Stimulated activated CD4-positive, alpha-beta T cell treated with anti-CD3 and anti-CD28 coated beads, Interleukin-1b, Interleukin-23, amount 100 ng/mL, for 1 hour (primary cell): ENCODE measurements at places on chromosomes 3 and 15.

GRCh38 chr15:25670025-25670554, 193.0 kb downstream of the ATP10A start:
- DNase-seq: no peak

- DNase-seq: no peak
These were observed 30.5 kb downstream of the XRN1 start for GRCh38 chr3:142417302-142417701.

DNA sequence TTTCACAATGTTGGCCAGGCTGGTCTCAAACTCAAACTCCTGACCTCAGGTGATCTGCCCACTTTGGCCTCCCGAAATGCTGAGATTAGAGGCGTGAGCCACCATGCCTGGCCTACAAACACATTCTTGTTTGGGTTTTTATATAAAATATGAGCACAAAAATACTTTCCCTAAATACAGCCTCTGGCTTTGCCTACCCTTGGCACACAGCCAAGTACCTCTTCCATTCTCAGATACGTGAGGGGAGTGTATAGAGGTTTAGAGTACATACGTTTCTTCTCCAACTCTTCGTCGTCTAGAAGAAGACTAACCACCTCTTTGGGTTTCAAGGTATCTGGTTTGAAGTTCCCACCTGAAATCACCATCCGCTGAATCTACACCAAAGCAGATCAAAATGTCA, 33.5 kb downstream of the CHAC1 start:
- no peak for DNase-seq

DNA sequence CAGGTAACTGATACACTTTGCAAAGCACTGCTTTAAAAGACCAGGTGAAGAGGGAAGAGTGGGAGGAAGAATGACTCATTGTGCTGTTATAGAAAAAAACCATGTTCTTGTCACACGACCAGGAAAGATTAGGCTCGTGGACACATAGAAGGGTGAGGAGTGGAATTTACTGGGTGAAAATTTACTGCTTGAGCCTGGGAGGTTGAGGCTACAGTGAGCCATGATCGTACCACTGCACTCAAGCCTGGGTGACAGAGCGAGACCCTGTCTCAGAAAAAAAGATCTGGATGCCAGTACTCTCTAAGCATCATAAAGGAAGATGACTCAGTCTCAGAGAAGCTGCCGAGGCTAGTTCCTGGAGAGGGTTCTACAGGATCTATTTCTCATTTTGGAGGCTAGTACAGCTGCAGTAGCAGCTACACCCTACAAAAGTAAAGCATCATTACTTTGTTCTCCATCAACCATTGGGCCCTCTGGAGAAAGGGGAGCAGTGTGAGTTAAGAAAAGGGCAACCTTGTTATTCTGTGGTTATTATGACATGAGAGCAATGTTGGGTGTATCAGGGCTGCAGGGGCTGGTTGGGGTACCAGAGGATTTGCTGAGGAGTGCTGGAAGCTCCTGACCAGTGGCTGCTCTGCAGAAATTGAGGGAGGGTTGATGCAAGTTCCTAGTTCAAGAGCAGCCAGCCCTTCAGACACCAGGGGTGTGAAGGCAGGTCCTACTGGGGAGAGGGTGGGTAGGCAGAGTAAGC, 75.4 kb downstream of the CMTM8 start:
- DNase-seq: no peak

- no peak for DNase-seq
These were observed 119.6 kb downstream of the TFDP2 start for GRCh38 chr3:142029791-142030190.

- no peak for DNase-seq
These were observed 99.4 kb downstream of the IQSEC1 start for GRCh38 chr3:12973827-12974226.

DNA sequence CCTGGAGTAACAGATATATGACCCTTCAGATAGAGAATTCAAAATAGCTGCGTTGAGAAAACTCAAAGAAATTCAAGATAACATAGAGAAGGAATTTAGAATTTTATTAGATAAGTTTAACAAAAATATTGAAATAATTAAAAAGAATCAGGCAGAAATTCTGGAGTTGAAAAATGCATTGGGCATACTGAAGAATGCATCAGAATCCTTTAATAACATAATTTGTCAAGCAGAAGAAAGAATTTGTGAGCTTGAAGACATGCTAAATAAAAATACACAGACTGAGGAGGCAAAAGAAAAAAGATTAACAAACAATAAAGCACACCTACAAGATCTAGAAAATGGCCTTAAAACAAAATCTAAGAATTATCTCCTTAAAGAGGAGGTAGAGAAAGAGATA, 50.5 kb downstream of the SPTSSB start:
- no peak for DNase-seq

DNA sequence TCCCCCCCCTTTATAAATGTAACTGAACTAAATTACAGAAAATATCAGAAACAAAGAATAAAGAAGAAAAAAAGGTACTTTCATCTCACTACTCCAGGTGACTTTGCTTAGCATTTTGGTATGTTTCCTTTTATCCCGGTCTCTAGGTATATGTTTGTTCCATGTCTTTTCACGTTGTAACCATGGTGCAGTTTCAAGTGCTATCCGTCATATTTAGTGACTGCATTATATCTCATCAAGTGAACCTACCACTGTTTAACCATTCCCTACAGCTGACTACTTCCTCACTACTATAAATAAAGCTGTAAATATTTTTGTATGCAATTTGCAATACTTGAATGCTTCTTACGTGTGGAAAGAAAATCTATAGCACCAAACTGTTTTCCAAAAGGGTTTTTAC, 2.2 kb downstream of the BTBD1 start:
- no peak for DNase-seq

DNA sequence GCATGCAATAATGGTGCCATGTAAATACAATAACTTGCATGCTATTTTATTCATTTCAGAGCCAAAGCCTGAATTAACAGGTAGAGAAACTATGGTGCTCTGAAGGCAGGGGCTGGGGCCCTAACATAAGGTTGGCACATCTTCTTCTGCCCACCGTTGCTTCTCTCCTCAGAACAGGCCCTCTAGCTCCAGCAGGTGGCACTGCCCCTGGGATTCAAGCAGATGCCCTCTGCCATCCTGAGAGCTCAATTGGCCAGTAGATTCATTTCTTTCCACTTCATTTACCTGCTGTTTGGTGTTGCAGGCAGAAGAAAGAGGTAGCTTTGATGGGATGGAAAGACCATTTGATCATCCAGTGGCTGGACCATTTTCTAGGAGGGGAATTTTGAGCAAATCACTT, 130.5 kb downstream of the FOXB1 start:
- DNase-seq: no peak

- no peak for DNase-seq
These were observed 106.2 kb downstream of the IQSEC1 start for GRCh38 chr3:12966847-12967605.

GRCh38 chr3:155101398-155101797, 21.3 kb downstream of the MME start:
- DNase-seq: no peak

DNA sequence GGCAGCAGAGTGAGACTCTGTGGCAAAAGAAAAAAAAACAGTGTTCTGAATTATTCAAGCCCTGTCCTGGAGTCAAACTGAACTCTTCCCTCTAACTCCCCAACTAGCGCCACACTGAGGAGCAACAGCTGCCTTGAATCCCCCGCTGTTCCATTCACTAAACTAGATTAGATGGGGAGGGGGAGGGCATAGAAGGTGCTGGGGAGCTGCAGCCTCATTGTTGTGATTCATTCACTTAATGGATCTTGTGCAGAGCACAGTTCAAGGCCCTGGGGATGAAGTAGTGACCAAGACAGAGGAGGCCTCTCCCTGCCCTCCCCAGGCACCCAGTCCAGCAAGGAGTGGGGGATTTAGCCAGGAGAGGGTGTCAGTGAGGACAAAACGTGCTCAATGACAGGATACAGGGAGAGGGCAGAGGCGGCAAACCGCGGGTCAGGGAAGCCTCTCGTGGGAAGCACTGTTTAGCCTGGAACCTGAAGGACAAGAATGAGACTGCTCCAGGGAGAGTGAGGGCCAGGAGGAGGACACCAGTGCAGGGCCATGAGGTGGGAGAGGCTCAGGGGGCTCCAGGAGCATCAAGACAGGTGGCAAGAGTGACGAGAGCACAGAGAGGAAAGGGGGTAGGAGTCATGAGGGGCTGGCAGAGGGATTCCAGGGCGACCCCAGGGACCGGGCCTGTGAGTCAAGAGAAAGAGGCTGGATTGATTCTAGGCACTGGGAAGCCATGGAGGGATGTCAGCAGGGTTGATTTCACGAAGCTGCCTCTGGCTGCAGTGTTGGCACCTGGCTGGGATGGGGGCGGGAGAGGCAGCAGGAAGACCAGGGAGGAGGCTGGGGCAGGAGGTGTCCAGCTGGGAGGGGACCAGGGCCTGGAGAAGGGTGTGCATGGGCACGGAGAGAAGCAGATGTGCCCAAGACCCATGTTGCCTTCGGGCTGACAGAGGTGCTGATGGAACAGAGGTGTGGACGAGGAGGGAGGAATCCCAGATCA, 31.4 kb downstream of the ALS2CL start:
- no peak for DNase-seq

GRCh38 chr3:138065949-138066348, 49.5 kb downstream of the DZIP1L start:
- no peak for DNase-seq

GRCh38 chr15:89150762-89151664, 62.8 kb downstream of the ABHD2 start:
- DNase-seq: no peak

DNA sequence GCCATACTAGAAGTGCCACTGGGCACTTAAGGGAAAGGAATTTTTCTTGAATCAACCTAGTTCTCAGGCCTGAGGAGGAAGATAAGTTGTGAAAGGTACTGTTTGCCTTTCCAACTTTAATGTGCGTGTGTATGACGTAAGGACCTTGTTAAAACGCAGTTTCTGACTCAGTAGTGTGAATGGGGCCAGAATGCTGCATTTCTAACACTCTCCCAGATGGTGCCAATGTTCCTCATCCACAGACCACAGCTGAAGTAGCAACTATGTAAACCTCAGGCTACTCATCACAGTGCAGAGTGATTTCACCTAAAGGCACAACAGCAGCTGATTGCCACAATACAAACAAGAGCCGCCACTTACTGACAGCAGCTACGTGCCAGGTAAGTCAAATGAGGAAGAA, 103.6 kb downstream of the OTOL1 start:
- no peak for DNase-seq

GRCh38 chr3:94413336-94414108, 350.7 kb downstream of the NSUN3 start:
- DNase-seq: no peak

- no peak for DNase-seq
These were observed 120.5 kb downstream of the LRIG1 start for GRCh38 chr3:66380200-66380932.

- DNase-seq: no peak
These were observed 38.4 kb downstream of the AGTR1 start for GRCh38 chr3:148736086-148736485.

- DNase-seq: no peak
These were observed 115.2 kb downstream of the TIGIT start for GRCh38 chr3:114408736-114409670.

GRCh38 chr3:37979541-37980461, 10.8 kb upstream of the VILL start:
- DNase-seq: no peak

DNA sequence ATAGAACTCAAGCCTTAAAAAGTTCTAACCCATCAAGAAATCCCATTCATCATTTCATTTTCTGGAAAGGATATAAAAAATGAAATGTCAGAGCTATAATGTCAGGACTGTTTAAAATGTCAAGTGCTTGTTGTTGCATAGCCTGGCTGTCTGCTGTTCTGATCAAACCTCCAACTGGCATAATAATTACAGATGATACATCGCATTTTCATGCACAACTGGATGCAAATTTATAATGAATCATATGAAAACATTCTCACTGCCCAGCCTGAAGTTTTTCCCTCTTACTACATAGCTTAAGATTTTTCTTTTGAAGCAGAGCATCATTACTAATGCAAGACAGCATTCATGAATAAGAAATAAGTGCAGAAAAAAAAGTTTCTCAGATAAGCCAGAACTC, 46.5 kb downstream of the GUCA1C start:
- no peak for DNase-seq

DNA sequence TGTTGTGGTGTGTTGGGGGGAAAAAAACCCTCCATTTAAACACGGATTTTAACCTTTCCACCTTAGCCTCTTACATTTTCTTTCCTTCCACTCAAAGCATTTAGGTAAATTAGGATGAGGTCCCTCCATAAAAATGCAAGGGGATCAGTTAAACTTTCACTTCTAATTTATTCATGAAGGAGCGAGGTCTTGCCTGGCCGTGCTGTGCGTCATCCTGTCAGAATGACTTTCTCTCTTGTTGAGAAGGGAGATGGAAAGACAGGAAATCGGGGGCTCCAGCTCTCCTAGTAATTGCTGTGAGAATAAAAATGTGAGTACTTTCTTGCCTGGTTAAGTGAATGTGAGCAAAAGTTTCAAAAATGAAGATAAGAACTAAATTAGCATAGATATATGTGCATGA, 962.3 kb upstream of the NR2F2 start:
- DNase-seq: no peak

DNA sequence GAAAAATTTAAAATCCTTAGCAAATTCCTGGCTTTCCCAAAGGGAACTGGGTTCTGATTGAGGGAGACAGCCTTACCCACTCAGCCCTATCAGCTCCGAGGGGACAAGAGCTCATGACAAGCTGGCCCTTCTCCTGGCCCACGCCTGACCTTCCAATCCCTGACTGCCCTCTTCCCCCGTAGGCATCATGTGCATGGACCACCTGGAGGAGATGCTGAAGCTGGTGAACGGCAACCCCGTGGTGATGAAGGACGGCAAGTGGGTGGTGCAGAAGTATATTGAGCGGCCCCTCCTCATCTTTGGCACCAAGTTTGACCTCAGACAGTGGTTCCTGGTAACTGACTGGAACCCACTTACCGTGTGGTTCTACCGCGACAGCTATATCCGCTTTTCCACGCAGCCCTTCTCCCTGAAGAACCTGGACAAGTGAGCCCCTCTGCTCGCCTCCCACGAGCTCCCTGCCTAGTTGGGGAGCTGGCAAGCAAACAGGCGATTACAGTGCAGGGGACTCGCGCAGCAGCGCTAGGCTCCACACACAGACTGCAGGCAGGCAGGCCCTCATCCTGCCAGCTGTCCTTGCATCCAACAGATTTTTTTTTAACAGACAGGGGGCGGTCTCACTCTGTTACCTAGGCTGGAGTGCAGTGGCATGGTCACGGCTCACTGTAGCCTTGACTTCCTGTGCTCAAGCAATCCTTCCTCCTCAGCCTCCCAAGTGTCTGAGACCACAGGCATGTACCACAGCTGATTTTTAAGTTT, 16.8 kb downstream of the RPUSD3 start:
- no peak for DNase-seq

DNA sequence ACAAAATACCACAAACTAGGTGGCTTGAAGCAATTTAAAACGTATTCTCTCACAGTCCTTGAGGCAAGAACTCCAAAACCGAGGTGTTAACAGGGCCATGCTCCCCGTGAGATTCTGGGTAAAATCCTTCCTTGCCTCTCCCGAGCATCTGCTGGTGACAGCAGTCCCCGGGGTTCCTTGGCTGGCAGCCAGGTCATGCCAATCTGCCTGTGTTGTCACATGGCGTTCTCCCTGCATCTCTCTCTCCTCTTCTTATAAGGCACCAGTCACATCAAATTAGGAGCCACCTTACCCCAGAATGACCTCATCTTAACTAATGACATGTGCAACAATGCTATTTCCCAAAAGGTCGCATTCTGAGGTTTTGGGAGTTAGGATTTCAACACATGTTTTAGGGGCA, 26.3 kb upstream of the LRRN1 start:
- DNase-seq: no peak

GRCh38 chr15:75148280-75148679, 53.4 kb upstream of the C15orf39 start:
- DNase-seq: no peak
